CD4-positive, alpha-beta memory T cell (primary cell): ENCODE measurements at places on chromosomes 1 and 21. TPM values are rescaled to one million over a fixed set of nuclear protein-coding genes. Genes with fewer than 3 reads are reported as not detected.

DNA sequence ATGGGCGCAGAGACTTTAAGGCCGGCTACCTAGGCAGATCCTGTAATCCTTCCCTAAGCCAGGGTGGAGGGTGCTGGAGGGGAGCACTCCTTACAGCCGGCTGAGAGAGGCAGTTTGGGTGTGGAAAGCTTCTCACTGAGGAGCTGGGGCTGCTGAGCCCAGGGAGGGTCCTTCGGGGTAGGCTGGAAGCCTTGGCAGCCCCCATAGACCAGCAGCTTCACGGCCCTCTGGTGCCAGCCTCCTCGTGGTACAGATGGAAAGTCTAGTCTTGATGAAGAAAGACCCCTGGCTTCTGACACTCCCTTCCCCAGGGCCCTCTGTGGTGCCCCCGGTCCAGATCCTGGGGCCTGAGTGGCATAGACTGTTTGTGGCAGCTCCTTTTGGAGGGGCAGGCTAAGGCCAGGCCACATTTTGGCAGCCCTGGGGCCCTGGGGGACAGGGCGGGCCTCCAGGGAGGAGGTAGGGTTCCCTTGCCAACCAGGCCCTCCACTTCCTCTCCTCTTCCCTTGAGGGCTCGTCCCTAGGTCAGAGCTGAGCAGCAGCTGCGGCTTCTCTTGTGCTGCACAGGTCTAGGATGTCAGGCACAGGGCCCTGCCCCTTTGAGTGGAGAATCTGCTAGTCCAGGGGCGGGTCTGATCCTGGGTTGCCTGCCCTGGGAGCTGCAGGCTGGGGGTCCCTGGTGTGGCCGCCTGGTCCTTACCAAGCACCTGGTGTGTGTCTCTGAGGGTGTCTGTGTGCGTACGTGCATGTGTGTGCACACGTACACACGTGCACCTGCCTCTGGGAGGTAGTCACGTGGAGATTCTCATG is 4.8 kb downstream of the AMPD2 start:
- DNase-seq = peak; percentile 19

GRCh38 chr1:206143537-206144172 is 26.5 kb upstream of the AVPR1B start:
- DNase-seq = no peak

DNA sequence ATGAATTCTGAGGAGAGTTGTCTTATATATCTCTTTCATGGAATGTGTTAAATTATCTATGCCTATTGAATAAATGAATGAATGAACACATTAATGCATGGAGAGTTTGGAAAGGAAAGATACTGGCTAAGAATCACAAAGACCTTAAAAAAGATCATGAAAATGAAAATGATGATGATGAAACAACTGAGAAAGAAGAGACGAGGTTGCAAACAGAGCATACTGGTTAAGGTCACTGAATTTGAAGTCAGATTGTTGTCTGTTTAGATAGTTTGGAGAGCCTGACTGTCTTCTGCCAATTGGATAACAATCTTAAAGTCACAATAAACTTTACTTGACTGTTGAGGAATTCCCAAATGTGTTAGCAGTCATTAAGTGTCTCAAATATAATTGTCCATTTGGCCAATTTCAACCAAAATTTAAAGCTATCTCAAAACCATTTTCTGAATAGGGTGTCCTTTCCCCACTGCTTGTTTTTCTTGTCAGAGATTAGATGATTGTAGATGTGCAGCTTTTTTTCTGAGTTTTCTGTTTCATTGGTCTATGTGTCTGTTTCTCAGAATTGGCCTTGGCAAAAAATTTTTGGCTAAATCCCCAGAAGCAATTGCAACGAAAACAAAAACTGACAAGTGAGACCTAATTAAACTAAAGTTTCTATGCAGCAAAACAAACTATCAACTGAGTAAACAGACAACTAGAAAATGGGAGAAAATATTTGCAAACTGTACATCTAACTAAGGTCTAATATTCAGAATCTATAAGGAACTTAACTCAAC is 132.2 kb downstream of the PTGER3 start:
- no peak for DNase-seq

- no peak for DNase-seq
Observed at GRCh38 chr1:53130878-53131589, 11.4 kb downstream of the SLC1A7 start.

The HTR1D gene
- not detected for total RNA-seq
